ENCODE measurements at places on chromosomes 4 and X. TPM values are rescaled to one million over a fixed set of nuclear protein-coding genes. Genes with fewer than 3 reads are reported as not detected.

ZRSR2 gene
- 9.1 TPM for total RNA-seq

HERC5 gene
- 4.2 TPM for total RNA-seq

RHOXF1 gene
- total RNA-seq: not detected

INTU gene
- total RNA-seq: 1.3 TPM

ETFDH gene
- total RNA-seq: 4.3 TPM

HSFX4 gene
- not detected for total RNA-seq

TCP11X2 gene
- total RNA-seq: not detected

COMMD8 gene
- 11.3 TPM for total RNA-seq

GIMD1 gene
- total RNA-seq: not detected

GAB3 gene
- total RNA-seq: 0.28 TPM

SMIM10L2A gene
- total RNA-seq: 0.26 TPM

SOX3 gene
- total RNA-seq: not detected

ABLIM2 gene
- total RNA-seq: 0.38 TPM

IL1RAPL1 gene
- total RNA-seq: 0.09 TPM

NHSL2 gene
- 0.49 TPM for total RNA-seq

GUCY1A1 gene
- total RNA-seq: not detected

HEPH gene
- not detected for total RNA-seq

UBE2A gene
- total RNA-seq: 131 TPM

SNCA gene
- 0.14 TPM for total RNA-seq

BEND2 gene
- not detected for total RNA-seq

DDIT4L gene
- total RNA-seq: 0.55 TPM

CCDC120 gene
- 4.5 TPM for total RNA-seq

CACNA1F gene
- total RNA-seq: not detected

HSD17B13 gene
- total RNA-seq: 0.10 TPM

OPN1MW gene
- not detected for total RNA-seq

GAGE1 gene
- not detected for total RNA-seq

DLG3 gene
- total RNA-seq: 3.2 TPM

Data from A549 treated with CpdA at 1 μM for 4 hours (cell line).